Stimulated activated naive CD4-positive, alpha-beta T cell treated with Interleukin-2 at 50 U/mL for 16 hours (primary cell): ENCODE measurements at places on chromosomes 7 and 10.

DNA sequence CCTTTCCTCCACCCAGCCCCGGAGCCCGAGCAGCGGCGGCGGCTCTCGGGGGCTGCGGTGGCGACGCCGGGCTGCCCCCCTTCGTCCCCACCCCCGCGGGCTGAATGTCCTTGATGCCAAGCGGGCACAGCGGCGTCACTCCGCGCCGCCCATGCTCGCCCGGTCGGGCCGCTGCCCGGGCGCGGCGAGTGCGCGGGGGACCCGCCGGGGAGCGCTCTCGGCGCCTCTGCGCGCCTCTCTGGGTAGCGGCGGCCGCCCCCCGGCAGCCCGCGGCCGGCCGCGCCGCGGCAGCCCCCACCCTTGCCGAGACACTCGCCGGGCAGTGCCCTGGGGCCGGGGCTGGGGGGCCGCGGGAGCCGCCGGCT, 433 bp upstream of the PLXNA4 start:
- DNase-seq: no peak

DNA sequence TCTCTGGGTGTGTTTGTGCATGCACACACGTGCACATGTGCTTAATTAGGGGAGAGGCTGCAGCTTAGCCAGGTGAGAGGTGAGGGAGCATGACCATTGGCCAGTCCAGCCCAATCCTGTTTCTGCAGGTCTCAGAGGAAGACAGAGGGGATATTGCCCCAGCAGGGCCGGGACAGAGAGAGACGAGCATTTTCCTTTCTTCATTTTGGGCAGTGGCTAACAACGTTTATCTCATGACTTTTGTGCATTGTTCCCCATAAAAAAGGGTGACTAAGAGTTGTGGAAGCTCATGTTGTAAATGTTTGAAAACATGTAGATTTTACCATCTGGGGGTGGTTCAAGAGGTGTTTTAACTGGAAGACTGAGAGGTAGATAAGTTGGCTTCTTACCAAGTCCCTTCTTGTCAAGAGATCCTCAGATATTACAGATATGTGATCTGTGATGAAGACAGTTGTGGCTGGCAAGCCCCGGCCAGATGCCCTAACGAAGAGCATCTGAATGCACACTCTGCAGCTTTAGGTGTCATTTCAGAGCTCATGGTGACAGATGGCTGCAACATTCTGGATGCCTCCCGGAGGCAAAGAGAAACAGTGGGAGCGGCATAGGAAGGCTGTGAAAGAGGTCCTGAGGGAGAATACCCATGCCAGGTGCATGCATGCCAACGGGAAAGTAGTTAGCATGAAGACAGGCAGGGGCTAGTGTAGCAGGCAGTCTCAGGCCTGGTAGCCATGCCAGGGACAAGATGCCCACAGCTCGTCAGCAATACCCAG, 16.7 kb upstream of the DMBT1 start:
- no peak for DNase-seq

- DNase-seq: no peak
Measured at GRCh38 chr10:24701447-24701846, 22.2 kb downstream of the ARHGAP21 start.

GRCh38 chr7:139192014-139192706, 38.9 kb upstream of the UBN2 start:
- DNase-seq: no peak

- no peak for DNase-seq
Measured at GRCh38 chr7:105618016-105618296, 36.7 kb upstream of the EFCAB10 start.

DNA sequence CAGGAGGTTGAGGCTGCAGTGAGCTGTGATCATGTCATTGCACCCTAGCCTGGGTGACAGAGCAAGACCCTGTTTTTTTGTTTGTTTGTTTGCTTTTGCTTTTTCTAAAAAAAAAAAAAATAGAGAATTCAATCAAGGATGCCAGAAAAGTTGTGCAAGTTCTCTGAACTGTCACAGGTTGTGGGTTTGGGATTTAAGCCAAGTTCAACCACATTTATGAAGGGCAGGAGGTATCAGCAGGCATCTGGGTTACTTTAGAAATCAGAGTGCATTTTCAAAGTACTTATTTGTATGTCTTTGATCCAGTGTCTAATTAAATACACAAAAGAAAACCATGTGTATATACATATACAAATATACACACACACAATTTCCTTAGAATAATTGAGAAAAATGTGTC, 151.2 kb upstream of the MINDY3 start:
- no peak for DNase-seq

DNA sequence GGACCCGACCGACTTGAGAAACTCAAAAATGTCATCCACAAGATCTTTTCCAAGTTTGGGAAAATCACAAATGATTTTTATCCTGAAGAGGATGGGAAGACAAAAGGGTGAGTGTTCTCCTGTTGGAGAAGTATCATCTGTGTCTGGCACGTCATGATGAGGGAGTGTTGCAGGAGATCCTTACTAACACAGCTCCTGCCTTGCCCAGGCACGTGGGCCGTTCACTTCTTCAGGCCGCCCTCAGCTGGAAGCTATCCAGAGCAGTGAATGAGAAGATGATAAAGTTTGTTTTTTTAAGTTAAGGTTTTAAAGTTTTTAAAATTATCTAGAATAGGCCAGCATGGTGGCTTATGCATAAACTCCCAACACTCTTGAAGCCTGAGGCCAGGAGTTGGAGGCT, 6.2 kb downstream of the EIF3B start:
- no peak for DNase-seq

- DNase-seq: no peak
Measured at GRCh38 chr10:87896216-87896615, 32.8 kb downstream of the PTEN start.

DNA sequence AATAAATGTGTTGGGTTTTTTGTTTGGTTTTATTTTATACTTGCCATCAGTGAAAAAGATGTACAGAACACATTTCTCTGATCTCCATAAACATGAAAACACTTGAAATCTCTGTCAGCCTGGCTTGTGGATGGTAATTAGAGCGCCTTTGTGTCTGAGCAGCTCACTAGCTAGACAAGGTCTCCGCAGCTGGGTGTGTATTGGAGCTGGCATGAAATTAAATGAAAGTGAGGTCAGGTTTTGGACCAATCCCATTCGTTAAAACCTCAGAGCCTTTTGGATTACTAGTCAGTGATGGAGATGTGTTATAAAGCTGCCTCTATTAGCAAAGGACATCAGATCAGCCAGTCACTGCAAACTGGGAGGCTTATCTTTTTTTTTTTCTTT, 2.7 kb downstream of the FRAT1 start:
- no peak for DNase-seq

GRCh38 chr10:69375307-69376151, 41.2 kb downstream of the TACR2 start:
- no peak for DNase-seq

DNA sequence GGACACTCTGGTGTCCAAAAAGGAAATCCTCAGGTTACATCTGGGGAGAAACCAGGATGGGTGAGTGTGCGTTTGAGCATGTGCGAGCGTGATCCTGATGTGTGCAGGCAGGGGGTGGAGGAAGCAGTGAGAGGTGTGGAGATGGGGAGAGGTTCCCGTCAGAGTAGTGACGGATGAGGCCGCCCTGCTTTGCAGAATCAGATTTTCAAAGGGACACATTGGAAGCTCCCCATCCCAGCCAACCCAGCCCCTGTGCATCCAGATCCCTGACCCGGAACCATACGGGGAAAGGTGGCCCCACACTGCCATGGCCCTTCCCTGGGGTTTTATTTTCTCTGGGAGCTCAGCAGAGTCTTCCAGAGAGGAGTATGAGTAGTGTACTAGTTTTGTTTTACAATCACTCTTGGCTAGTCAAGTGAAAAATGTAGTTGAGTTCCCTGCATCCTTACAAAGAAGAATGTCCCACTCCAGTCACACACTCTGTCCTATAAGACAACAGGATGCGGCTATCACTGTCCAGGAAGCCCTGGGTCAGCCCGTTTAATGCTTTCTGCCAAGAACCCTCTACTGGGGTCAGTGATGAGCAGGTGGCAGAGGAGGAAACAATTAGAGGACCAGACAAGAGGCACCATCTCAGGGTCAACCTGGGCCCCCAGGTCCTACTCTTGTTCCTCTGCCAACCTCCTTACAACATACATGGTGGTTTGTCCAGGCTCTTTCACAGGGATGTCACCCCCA, 46.8 kb upstream of the PDLIM1 start:
- no peak for DNase-seq

- no peak for DNase-seq
Measured at GRCh38 chr7:49631960-49632359, 141.5 kb upstream of the VWC2 start.

DNA sequence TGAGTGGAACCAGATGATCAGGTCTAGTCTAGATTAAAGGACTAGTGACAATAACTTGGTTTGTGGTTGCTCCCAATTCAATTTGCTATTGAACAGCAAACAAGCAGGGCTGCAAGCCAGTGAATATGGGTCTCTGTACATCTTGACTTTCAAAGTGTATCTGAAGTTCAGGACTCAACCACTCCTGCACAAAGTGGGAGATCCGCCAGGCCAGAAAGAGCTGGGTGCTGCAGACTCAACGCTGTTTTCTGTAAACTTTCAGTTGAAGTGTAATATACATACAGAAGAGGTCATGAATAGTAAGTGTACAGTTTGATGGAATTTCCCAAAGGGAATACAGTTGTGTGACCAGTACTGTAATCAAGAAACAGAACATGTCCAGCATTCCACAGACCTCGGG, 416.6 kb downstream of the RPS24 start:
- no peak for DNase-seq

DNA sequence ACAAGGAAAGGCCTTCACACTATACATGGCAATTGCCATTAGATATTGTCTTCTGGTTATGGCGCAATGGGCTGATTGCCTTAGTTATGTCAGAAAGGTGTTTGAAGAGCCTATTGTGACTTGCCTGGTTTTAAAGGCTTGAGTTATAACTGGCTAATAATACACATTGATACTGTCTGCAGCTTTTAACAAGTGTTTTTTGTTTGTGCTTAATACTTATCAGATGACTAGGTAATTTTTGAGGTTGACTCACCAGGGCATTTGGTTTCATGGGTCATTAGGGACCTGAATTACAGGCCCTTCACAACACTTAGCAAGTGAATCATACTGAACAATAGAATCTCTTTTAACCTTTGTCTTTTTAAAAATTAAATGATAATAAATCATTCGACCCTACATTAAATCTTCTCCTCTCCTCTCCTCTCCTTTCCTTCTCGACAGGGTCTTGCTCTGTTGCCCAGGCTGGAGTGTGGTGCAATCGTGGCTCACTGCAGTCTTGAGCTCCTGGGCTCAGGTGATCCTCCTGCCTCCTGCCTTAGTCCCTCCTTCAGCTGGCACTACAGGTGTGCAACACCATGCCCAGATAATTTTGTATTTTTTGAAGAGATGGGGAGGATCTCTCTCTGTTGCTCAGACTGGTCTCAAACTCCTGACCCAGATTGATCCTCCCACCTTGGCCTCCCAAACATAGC, 196.3 kb downstream of the JCAD start:
- DNase-seq: no peak

DNA sequence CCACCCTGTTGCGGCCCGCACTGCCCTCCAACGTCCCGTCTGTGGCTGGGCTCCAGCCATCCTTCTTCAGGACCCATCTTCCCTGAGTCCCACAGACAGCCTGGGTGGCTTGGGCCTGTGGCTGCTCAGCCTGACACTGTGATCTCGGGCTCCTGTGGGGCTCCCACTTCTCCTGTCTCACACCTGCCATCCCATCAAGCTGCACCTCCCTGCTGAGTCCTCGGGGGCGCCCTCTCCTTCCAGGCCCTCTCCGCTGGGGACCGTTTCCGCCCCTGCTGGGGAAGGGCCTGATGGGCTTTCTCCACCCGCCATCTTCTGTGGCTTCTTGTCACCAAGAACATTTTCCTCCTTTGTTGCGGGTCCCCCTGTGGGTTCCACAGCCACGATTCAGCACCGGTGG, 173.8 kb upstream of the PPP2R2D start:
- no peak for DNase-seq

DNA sequence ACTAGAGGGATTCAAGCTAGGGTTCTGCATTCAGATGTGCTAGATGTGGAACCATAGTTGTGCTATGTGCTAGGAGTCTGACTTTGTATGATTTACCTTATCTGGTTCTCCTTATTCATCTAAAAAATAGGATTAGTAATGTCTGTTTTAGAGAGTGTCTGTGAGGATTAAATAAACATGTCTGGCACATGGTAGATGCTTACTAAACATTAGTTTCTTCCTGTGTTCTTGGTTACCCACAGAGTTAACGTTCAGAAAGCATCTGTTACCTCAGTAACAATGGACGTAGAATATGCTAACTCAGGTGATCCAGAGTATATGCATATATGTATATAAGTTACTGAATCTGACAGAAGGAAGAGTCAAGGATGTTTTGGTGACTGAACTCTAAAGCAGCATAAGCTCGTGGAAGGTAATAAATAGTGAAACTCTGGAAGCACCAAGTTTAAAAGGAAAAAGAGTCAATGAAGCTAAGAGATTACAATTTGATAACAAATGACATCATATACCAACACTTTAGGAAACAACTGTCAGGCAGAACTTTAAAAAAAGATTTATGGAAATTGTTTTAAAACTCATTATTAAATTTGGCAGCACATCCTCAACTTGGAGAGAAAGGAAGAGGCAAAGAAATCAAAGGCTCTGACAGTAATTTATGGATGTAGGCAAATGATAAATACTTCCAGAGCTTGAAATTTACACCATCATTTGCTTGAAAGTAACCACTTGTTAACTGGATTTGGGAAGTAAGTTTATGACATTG, 127.0 kb downstream of the CCNY start:
- no peak for DNase-seq

- peak; percentile 67 for DNase-seq
Measured at GRCh38 chr10:102072673-102073527, 7.8 kb downstream of the HPS6 start.

- DNase-seq: no peak
Measured at GRCh38 chr7:84236398-84236797, 41.8 kb upstream of the SEMA3A start.

DNA sequence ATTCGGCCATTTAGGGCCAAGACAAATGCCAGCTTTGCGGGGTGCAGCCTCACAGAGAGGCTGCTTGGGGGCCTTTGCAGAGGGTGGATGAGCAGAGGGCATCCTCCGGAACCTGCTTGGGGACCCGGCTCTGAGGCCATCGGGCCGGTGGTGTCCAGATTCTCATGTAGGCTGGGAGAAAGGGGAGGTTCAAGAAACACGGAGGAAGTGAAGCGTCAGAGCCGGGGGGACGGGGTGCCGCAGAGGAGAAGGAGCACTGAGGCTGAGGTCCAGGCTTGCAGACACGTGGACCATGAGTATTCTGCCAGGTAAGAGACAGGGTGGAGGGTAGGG, 150.7 kb upstream of the SHH start:
- no peak for DNase-seq

DNA sequence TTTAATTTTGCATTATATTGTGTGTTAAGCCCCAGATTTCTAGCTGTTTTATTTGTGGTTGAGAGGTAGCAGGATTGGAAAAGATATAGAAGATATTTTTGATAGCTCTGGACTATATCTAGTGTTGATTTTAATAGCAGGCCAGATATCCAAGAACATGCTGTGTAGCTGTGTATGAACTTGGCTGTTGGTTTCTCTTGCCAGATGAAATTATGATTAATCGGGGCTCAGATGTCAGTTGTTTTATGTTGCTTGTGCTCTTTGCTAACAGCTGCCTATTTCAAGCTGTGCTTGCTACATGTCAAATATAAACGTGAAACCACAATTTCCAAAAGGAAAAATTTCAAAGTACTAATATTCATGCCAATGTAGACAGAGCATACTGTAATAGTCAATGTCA, 141.1 kb downstream of the GRM3 start:
- DNase-seq: no peak
